Glutamatergic neuron (in vitro differentiated cells): ENCODE measurements at places on chromosomes 2 and 18. TPM values are rescaled to one million over a fixed set of nuclear protein-coding genes. Genes with fewer than 3 reads are reported as not detected.

Gene SLC19A3
- total RNA-seq: 1.7 TPM

Gene NRBP1
- total RNA-seq: 142 TPM

Gene POMC
- 0.29 TPM for total RNA-seq

- peak; percentile 40 for DNase-seq
Measured at GRCh38 chr2:98601532-98602132, 6.7 kb downstream of the COA5 start.

GRCh38 chr18:60193780-60194179 lies 178.8 kb downstream of the MC4R start:
- DNase-seq: no peak

DNA sequence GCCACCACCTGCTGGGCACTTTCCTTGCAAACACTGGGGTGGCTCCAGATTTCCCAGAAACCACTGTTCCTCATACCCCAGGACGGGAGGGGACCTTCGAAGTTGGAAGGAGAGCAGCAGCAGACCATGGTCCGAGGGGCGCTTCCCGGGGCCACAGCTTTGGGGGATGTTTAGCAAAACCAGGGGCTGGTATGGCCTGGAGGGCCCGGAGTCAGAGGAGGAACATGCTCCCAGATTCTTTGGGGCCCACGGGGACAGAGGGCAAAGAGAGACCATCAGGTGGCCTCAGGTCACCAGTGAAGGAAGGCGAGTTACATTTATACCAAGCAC lies 25.3 kb downstream of the HS6ST1 start:
- no peak for DNase-seq
